ENCODE measurements at places on chromosomes 12 and 14.

DNA sequence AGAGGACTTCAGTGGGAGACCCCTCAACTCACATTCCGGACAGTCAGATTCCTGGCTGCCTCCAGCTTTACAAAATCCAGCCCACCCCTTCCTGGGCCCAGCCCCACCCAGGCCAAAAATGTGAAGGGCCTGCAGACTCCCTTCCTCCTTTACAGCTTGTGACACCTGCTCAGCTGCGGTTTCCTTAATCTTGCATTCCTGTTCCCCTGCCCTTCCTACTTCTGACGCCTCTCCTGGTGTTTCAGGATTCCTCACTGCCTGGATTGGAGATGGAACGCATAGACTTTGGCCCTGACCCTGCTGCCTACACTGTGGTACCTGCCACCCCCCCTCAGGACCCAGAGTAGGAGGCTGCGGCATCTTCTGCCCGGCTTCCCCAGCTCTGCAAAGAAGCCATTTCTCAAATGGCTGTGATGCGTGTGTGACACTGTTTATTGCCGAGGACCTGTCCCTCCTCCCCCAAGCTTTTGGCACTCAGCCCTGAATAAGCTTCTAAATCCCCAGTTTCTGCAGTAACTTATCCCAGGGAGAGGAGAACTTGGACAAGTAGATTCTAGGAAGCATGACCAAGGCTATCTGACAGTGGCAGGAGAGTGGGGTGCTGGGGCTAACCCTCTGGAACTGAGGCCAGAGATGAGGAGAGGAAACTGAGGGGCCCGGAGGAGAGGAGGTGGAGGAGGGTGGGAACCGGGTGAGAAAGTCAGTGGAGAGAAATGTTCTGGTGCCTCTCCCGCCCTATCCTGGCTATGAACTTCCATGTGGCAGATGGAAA lies 24.9 kb upstream of the BCDIN3D start:
- no peak for DNase-seq

DNA sequence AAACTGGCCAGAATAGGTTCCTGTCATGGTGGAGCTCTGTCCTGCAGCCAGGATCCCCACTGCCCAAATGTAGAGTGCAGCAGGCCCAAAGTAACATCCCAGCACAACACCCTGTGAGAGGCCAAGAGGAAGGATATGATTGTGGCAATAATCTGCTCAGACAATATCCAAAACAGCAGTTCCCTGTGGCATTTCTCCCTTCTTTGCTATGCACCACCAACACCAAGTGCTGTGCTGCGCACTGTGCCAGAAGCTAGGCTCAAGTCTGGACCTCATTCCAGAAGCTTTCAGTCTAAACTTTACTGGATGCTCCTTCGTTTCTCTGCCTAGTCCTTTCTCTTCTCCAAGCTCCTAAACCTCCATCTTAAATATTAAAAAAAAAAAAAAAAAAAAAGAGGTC lies 33.4 kb downstream of the SLC11A2 start:
- DNase-seq: no peak

GRCh38 chr12:114848666-114849065 lies 164.7 kb upstream of the TBX3 start:
- no peak for DNase-seq

- no peak for DNase-seq
Observed at GRCh38 chr12:6950811-6951540, at the start of gene PTPN6. Gene PTPN6 (plus strand): TSS chr12:6951356. CDS start chr12:6951513, 157 bp downstream.

DNA sequence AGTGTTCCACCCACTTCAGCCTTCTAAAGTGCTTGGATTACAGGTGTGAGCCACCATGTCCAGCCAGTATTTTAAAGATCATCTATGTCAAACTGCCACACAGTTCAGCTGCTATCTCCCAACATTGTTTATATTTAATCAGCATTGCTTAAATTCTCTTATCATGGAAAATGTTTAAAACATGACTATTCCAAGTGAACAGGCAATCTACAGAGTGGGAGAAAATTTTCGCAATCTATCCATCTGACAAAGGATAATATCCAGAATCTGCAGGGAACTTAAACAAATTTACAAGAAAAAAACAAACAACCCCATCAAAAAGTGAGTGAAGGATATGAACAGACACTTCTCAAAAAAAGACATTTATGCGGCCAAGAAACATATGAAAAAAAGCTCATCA lies 69.4 kb upstream of the NAV3 start:
- no peak for DNase-seq

- DNase-seq: no peak
Observed at GRCh38 chr12:90489141-90489540, 465.8 kb downstream of the CCER1 start.

DNA sequence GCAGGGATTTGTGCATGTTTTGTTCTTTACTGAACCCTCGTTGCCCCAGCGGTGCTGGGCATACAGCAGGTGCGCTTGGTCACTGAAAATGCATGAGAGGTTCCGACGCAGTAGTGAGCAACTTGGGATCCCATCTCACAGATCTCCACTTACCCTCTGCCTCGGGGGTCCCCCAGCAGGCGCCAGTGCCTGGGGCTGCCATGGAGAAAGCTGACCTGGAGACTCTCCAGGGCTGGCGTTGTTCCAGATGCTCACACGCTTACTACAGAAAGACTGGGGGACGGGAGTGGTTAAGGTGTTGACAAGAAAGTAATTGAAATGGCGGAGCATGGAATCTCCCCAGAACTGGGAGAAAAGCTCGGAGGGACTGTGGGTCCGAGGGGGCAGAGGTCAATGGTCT lies 14.2 kb downstream of the GLT1D1 start:
- no peak for DNase-seq

- DNase-seq: no peak
Observed at GRCh38 chr12:123398550-123399254, 14.8 kb downstream of the KMT5A start.

GRCh38 chr12:93784339-93785086 lies 107.3 kb downstream of the CRADD start:
- no peak for DNase-seq
